Activated naive CD4-positive, alpha-beta T cell treated with Interleukin-2 at 50 U/mL for 16 hours (primary cell): ENCODE measurements at places on chromosomes 6 and 20.
A peak's percentile ranks its signal among the peaks of the same experiment; 100 is the strongest.

- no peak for DNase-seq
Measured at GRCh38 chr6:7879043-7879442, 31.5 kb downstream of the TXNDC5 start.

DNA sequence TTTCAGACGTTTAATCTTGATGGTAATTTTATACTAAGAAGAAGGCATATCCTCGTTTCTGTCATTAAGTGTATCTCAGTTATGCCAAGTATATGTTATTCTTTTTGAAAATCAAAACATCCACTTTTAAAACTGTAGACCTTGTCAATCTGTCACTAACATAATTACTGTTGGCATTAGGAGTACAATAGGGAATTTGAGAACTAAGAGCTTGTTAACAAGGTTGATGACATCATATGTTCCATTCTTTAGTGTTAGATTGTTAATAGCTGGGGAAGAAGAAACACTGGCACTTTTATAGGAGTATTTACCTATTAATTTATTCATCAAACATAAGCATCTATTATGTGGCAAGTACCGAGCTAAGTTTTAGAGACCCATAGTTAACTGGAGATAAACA is 76.2 kb downstream of the MAP3K4 start:
- no peak for DNase-seq

- DNase-seq, result no peak
Measured at GRCh38 chr6:34543421-34543820, 12.7 kb downstream of the SPDEF start.

DNA sequence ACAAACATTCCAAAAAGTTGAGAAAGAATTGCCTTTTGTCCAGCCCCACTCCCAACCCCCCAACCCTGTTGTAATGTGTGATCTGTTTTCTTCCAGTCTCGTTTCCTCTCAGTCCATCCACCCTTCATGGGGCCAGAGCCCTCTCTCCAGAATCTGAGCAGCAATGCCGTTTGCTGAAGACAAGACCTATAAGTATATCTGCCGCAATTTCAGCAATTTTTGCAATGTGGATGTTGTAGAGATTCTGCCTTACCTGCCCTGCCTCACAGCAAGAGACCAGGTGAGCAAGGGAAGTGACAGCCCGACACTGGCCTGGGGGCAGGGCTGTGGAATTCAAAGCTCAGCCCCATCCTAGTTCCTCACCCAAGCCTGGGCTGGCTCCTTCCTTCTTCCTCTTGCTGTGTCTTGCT is 7.8 kb downstream of the MAVS start:
- no peak for DNase-seq

DNA sequence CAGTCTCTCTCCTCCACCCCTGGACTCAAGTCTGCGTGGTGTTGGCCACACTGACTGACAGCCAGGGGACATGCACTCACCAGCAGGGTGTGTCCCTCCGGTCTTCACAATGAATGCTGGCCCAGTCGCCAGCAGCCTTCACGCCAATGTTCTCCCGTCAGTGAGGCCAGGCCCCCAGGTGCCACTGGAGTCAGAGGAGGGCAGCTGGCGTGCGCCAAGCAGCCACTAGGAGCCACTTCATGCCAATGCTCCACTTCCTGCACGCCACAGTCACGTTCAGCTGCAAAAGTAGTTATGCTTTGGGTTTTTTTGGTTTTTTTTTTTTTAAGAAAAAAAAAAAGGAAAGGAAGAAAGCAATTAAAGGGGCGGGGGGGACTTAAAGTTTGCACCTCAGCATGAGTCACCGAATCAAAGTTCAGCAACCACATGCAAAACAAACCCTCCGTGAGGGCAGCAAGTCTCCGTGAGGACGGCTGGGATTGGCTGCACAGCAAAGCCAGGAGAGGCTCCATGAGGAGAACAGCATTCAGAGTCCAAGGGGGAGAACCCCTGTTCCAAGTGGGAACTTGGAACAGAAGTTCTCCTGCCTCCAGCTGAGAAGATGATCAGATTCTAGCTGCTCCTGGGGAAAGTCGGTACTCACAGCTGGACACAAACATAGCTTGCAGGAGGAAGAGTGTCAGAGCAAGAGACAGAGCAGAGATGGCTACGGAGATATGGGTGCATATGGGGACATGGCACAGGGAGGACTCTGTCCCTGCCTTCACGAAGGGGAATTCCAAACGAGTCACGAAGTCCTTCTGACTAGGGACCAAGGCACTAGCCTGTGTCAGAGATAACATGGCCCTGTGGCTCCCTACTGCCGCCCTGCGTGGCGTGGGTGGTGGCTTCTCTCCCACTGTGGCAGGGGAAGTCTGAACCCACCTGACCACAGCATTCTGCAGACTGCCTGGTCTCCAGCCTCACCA is at the start of gene ZC3H12D:
ZC3H12D (minus strand) TSS at position 282 of the 968 bp plus-strand sequence. CDS start 10,471 bp downstream, outside the sequence.
- DNase-seq, result peak; percentile 86

DNA sequence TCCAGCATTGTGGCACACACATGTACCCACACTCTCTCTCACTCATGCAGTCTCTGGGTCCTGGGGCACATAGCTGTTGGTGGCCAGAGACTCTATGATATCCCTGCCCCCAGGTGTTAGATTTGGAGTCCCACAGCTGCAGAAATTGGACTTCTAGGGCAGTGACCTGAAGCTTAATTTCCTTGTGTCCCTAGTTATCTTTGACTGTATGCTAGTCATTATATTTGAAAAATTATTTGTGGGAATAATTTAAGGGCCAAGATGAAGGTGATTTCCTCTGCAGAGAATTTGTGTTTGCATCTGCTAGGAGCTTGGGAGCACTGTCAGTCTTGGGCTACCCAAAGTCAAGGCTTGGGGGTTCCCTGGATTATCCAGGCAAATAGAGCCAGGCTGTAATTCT is 50.1 kb downstream of the ZBTB9 start:
- DNase-seq, result no peak

DNA sequence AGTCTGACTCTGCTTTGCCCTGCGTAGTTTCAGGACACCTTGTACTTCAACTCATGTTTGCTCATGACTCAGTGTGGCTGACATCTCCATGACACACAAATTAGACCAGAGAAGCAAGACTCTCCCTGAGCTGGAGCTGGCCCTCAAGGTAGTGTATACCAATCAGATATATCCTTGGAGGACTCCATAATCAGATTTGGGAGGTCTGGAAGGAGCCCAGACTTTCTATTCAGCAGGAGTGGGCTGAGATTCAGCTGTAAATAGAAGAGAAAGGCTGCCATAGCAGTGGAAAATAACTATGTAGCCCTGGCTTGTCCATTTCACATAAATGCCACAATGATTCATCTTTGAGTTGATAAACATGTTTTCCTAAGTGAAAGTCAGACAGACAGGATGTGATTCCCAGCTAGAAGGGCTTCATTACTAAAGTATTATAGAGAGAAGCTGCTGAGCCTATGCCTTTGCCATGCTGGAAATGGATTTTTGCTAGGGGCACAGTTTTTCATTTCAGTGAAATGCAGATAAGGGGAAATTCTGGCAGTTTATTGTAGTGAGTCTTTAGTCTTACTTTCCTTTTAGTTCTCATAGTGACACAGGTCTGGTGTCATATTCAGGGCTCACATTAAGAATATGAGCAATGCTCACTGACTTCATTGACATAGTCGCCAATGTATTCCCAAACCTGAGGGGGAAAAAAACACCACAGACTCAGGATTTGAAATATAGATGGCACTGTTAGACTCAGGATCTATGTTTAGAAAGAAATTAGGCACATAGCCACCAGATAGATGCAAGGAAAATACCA is 95.3 kb downstream of the CLVS2 start:
- DNase-seq, result no peak

GRCh38 chr20:54573838-54574237 is 98.4 kb downstream of the DOK5 start:
- no peak for DNase-seq

DNA sequence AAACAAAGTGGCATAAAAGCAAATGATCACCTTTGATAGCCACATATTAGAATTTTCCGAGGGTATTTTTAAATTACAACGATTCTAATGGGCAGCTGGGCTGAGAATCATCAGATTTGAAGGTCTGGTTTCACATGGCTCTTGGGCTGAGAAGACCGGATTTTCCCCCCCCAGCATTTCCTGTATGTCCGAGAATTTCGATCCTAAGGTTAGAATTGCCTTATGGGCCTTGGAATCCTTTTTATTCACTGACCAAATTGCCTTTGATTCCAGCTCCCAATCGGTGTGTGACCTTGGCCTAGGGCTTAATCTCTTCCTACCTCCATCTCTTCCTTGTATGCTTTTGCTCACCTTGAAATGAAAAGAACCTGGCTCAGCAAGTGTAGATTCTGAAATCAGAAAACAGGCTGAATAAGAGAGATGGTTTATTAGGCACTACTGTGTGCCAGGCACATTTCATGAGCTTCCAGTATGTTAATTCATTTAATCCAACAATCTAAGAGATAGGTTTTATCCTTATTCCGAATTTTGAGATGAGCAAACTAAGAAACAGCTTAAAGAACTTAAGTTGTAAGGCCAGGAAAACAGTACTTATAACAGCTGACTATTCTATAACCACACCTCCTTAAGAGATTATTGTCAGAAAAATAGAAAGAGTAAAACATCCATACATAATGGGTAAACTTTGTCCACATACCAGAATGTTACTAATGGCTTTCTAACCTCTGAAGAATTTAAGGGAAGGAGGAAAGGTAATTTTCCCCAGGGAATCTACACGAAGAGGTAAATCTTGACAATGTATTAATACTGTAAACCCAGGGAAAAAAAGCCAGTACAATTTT is 39.4 kb downstream of the HFE start:
- no peak for DNase-seq

DNA sequence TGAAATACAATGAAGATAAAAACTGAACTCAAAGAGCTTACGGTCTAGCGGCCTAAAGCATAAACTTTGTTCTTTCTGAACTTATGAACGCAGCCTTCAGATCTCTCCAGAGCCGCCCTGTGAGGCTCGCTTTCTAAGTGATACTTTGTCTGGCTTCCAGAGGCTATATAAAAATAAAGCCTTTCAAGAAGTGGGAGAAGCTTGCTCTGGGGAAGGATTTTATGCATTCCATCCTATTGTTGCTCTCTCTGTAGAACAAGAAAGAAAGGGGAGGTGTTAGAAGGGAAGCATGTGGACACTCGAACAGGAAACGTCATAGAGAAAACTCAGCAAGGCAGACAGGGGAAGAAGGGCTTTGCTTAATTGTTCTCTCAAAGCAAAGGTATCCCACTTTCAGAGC is 77.0 kb downstream of the TBX18 start:
- no peak for DNase-seq

GRCh38 chr6:110408901-110409300 is 6.5 kb downstream of the DDO start:
- DNase-seq, result no peak

GRCh38 chr6:71463061-71463460 is 174.4 kb downstream of the OGFRL1 start:
- no peak for DNase-seq

DNA sequence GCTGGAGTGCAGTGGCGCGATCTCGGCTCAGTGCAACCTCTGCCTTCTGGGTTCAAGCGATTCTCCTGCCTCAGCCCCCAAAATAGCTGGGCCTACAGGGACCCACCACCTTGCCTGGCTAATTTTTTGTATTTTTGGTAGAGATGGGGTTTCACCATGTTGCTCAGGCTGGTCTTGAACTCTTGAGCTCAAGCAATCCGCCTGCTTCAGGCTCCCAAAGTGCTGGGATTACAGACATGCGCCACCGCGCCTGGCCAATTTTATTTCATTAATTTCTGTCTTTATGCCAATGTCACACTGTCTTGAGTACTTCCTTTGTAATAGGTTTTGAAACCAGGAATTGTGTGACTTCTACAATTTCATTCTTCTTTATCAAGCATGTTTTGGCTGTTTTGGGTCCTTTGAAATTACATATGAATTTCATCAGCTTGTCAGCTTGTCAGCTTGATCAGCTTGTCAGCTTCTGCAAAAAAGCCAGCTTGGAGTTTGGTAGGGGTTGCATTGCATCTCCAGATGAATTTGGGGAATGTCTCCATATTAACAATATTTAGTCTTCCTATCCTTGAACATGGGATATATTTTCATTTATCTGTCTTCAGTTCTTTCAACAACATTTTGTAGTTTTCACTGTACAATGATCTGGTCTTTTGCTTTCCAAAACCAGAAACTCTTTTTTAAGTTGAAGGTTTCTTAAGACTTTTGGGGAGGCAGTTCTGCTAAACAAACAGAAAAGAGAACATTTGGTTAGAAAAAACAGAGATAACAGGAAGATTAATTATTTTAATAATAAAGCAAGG is 20.8 kb downstream of the ZFAND3 start:
- no peak for DNase-seq

- no peak for DNase-seq
Measured at GRCh38 chr20:9253006-9253539, 184.2 kb downstream of the PLCB4 start.

GRCh38 chr6:49453221-49453620 is 9.8 kb downstream of the MMUT start:
- DNase-seq, result no peak

DNA sequence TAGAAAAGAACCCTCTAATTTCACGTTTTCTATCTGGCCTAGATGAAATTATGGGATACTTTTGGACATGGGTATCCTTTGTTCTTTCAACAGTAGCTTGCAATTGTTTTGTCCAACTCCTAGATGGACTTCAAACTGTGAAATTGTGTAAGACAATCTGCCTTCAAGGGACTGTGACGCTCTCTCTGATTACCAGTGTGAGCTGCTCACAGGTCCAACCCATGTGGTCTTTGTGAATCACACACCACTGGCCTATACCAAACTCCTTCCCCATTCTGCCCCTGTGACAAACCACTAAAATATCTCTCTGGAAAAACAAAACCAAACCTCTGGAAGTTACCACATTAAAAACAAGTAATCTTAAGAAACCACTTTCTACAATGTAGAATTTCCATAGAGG is 59.5 kb downstream of the NINL start:
- DNase-seq, result no peak

DNA sequence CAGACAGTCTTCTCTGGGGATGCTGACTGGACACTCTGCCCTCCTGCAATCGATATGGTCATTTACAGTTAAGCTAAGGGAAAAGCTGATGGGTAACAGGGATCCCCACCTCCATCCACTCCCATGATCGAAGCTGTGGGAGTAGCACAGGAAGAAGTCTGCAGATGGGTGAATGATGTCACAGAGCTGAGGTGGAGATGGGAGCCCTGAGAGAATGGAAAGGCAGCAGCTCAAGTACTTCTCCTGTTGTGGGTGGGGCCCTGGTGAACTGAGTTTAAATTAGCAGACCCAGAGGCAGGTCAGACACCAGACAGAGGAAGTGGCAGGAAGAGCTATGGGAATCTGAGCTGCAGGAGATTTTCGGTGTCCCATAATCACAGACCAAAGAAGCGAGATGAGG is 29.0 kb downstream of the HDGFL1 start:
- DNase-seq, result no peak

DNA sequence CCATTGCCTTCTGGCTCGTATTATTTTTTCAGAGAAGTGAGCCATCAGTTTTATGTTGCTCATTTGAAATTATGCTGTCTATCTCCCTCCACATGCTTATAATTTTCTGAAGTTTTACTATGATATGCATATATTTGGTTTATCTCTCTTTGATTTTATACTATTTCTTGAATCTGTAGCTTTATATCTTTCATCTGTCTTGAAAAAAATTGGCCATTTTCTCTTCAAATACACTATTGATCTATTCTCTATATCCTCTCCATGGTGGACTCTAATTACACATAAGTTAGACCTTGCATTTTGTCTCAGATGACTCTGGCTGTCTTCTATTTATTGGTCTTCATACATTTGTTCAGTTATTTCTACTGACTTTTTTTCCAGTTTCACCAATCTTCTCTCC is 13.7 kb upstream of the COL19A1 start:
- no peak for DNase-seq
